ENCODE measurements at places on chromosomes 7 and 10.

DNA sequence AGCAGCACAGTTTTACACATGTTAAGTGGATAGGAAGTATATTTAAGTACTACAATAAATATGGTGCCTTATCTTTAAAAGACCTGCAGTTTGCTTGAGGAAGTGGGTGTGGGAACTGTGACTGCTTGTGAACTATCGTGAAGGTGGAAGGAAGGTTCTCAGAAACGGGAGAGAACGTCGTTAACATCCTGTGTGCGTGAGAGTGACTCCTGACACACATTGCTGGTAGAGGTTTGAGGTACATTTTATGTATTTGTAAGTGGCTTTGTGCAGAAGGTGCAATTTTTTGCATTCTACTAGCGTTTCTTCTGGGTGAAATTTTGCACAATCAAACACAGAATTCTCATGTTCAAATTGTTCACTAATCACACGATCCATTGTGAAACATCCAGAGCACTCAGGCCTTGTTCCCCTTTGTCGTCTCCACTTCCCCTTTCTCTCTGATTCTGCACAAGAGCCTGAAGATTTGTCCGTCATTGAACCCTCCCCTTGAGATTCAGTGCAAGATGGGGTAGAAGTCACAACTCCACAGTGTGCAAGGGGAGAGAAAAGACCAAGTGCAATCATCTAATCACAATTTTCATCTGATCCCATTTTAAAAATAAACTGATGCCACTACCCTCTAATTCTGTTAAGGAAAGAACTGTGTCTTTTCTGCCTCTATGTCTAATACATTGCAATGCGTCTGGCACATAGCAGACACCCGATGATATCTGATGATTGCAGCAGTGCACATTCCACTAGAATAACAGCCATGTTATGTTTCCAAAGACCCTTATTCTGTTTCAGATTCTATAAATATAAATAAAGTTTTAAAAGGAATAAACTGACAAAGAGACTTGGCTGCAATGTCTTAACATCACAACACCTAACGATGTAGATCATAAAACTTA, 279.9 kb downstream of the NEBL start:
- DNase-seq: no peak

GRCh38 chr7:29496355-29497020, 67.1 kb upstream of the PRR15 start:
- DNase-seq: no peak

DNA sequence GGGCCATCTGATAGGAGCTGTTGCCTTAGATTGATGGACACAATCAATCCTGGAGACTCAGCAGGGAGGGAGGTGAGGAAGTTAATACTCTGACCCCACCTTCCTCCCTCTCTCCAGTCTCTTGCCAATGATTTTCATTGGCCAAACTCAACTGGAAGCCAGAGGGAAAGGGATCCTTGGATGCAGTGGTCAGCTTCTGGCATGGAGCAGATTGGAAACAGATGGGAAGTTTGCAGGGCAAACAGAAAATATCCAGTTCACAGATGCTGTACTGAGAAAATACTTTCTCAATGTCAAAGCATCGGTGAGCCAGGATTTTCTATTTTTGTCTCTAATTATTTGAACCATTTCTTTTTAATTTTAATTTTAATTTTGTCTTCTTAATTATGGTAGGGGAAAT, 170.8 kb downstream of the BBS9 start:
- no peak for DNase-seq

- DNase-seq: no peak
These were observed 6.2 kb upstream of the TSPAN15 start for GRCh38 chr10:69445041-69445440.

- no peak for DNase-seq
These were observed 82.7 kb downstream of the RPS24 start for GRCh38 chr10:78116361-78116760.

DNA sequence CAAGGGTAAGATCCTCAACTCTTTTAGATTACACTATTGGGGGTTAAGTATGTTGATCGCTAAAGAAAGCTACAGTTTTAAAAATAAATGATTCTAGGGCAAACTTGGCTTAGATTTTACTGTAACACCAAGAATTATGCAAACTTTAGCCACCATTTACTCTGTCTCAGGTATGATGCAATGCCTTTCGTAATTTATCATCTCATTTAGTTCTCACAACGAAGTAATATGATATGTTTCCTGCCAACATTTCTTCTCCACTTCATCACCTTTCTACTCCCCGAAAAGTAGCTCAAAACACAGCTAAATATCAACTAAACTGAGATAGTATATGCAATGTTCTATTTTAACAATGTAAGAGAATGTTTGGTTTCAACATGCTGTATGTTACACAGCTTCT, 21.1 kb downstream of the FAM133B start:
- DNase-seq: no peak

Data from hypothalamus (tissue), 51 donors.